ENCODE measurements at places on chromosomes 4 and X.

GRCh38 chr4:101593666-101594065, 196.9 kb upstream of the BANK1 start:
- DNase-seq, result no peak

DNA sequence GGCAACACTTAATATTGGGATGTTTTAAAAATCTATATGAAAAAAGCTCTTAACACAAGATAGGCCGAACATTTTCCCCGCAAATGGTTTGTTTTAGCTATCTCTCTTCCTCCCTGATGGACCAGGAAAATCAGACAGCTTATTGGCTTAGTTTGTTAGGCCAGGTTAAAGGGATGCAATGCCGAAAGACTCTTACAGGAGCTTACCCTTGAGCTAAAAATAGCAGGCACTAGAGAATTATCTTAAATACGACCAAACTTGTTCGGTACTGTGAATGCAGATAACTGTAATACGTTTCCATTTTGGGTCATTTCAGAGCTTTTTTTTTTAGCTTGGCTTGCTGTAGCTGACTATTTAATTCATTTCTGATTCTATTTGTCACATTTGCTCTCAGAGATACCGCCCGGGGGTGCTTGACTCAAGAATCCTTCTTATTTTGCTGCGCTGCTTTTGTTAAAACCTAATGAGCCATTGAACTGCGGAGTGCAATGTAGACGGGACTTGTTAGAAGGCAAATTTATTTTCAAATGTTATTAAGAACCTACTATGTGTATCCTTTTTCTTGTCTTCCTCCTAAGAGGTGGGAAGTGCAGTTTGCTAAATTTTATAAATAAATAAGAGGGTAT, 23.3 kb downstream of the PPARGC1A start:
- no peak for DNase-seq

- DNase-seq, result no peak
These were observed 65.4 kb downstream of the ANK2 start for GRCh38 chr4:113114884-113115283.

DNA sequence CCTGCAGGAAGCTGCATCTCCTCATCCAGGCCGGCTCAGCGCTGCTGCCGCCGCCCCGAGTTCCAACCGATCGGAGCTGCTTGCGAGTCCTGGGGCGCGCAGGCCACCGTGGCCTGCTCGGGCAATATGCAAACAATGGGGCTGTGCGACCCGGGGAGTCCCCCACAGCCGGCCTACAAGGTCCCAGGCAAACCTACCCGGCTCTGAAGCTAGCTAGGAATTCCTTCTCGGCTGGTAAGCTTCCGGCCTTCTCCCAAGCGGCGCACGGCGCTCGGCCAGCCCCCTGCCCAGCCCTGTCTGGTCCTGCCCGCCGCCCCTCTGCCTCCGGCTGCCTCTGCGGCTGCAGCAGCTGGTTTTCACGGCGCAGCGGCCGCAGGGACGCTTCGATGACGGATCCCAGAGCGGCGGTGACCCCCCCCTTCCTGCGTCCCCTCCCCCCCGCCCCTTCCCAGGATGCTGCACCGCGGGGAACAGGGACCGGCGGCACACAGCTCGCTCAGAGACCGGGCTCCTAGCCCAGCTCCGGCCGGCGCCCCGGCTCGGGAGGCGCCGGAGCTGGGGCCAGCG, 59.4 kb downstream of the TSC22D3 start:
- DNase-seq, result no peak

DNA sequence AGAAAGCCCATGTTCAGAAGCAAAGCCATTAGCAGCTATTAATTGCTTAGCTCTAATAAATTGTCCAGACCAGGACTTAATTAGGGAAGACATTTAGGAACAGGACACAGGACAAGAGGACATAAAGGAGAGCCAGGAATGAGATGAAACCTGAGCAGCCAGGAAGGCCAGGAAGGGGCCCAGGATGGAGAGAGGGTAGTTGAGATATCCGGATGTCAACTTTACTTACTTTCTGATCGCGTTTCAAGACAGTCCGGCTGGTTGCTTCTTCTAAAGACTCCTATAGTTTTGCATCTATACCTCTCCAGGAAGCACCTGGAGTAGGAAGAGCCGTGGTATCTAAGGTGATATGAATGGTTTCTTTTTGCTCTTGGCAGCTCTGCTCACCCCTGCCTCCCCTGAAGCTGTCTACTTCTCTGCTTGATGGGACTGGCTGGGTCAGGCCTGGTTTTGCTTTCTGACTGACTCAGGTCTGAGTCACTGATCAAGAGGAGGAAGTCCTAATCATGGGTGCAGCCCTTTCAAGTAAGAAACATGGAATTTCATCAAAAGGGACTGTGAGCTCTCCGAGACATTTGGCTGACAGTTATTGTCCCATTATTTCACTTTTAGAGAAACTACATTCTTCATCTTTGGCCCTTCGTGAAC, 733.3 kb downstream of the RPA4 start:
- DNase-seq, result no peak
